ENCODE measurements at places on chromosomes 13 and 19.

DNA sequence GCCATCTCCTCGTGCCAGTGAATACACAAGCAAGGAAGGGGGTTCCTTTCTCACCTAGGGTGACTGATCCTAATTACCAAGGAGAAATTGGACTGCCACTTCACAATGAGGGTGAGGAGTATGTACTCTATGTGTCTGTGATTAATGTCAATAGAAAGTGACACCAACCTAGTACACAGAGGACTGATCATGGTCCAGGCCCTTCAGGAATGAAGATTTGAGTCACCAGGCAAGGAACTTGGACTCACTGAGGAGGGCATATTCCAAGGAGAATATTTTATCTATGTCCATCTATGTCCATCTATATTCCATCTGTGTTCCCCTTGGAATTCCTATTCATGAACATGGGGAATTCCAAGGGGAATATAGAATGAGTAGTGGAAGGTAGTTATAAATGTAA, 9.2 kb upstream of the ALOX5AP start:
- no peak for DNase-seq

GRCh38 chr13:99501848-99502301, 603 bp downstream of the TM9SF2 start:
- DNase-seq, result peak; percentile 45

DNA sequence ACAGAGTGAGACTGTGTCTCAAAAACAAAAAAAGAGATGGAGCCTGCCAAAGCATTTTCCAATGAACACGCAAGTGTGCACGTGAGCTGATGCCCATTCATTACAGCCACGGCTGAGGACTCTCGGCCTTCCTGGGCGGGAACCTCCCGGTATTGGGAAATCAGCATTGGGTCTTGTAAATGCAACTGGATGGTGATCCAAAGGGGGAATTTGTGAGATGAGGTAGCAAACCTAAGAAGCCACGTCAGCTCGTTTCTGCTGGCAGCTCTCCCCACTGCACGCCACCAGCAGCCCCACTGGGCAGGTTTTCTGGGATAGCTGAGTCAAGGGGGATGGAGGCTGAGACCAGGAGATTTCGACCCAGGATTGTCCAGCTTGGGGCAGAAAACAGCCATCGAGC, 11.5 kb downstream of the C13orf46 start:
- DNase-seq, result no peak

- no peak for DNase-seq
Measured at GRCh38 chr19:46256855-46257254, 27.3 kb downstream of the IGFL1 start.

GRCh38 chr13:43356567-43356966, 333.2 kb downstream of the DNAJC15 start:
- no peak for DNase-seq

DNA sequence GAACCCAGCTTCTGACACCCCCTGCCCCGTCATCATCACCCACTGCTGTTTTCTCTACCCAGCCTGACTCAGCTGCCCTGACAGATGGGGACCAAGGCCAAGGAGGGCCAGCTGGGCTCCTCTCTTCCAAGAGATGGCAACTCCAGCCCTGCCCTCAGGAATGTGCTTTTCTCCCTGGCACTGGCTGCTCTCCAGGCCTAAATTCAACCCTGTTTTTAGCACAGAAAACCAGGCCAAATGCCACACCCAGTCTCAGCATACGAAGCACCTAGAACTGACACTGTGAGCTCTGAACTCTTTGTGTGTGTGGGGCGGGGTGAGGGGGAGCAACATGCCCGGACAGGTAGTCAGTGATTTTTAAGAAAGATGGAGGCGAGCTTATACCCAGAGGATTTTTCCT, 23.4 kb upstream of the IGFL1 start:
- DNase-seq, result no peak

GRCh38 chr19:46394402-46394797, 19.0 kb downstream of the CCDC8 start:
- no peak for DNase-seq

- DNase-seq, result no peak
Measured at GRCh38 chr13:23660249-23660648, 90.0 kb downstream of the TNFRSF19 start.

- no peak for DNase-seq
Measured at GRCh38 chr19:4966591-4966990, 2.3 kb upstream of the KDM4B start.

GRCh38 chr13:79194727-79195126, 211.3 kb downstream of the RBM26 start:
- no peak for DNase-seq

GRCh38 chr19:47581605-47582319, 8.8 kb upstream of the ZNF541 start:
- DNase-seq, result no peak

GRCh38 chr13:45374917-45375316, 33.9 kb upstream of the TPT1 start:
- DNase-seq, result no peak

GRCh38 chr13:83622422-83622784, 259.9 kb downstream of the SLITRK1 start:
- DNase-seq, result no peak

- no peak for DNase-seq
Measured at GRCh38 chr13:23811366-23812062, 77.7 kb downstream of the MIPEP start.

GRCh38 chr13:80530191-80530590, 189.3 kb upstream of the SPRY2 start:
- no peak for DNase-seq

DNA sequence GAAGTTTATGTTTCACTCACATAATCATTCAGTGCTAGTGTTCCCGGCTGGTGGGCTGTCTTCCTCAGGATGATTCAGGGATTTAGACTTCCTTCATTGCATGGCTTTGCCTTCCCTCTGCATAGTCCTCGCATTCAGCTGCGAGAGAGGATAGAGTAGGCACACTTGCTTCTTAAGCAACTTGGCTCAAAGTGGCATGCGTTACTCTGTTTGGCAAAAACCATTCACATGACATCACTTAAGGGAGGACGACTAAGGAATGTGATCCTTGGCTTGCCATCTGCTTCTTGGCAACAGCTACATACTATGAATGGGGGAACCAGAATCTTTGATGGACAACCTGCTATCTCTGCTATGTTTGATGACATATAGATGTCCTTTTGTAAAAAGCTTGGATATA, 359.3 kb downstream of the TDRD3 start:
- DNase-seq, result no peak

GRCh38 chr19:16554776-16555175, 12.5 kb upstream of the CHERP start:
- DNase-seq, result no peak

GRCh38 chr13:21826214-21827015, 155.5 kb downstream of the FGF9 start:
- no peak for DNase-seq

- no peak for DNase-seq
Measured at GRCh38 chr13:112095354-112095753, 28.4 kb downstream of the SOX1 start.

- no peak for DNase-seq
Measured at GRCh38 chr13:96299235-96299634, 209.3 kb downstream of the HS6ST3 start.

GRCh38 chr13:41709511-41709910, 251.4 kb downstream of the VWA8 start:
- DNase-seq, result no peak

DNA sequence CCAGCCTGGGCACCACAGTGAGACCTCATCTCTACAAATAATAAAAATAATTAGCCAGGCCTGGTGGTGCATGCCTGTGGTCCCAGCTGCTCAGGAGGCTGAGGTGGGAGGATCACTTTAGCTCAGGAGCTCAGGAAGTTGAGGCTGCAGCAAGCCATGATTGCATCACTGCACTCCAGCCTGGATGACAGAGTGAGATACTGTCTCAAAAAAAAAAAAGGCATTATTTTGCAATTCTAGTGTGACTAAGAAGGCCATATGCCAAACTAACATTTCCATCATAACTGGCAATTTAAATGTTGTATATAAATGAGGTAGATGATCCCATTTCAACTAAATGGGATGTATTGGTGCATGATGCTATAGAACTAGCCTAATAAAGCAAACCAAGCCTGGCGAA, 632.8 kb upstream of the KLF12 start:
- no peak for DNase-seq
